ENCODE measurements at places on chromosomes 1 and 21.

GRCh38 chr1:176638713-176639526 is 175.9 kb downstream of the PAPPA2 start:
- no peak for DNase-seq

- DNase-seq, result no peak
Measured at GRCh38 chr1:158020259-158020885, 26.9 kb downstream of the KIRREL1 start.

DNA sequence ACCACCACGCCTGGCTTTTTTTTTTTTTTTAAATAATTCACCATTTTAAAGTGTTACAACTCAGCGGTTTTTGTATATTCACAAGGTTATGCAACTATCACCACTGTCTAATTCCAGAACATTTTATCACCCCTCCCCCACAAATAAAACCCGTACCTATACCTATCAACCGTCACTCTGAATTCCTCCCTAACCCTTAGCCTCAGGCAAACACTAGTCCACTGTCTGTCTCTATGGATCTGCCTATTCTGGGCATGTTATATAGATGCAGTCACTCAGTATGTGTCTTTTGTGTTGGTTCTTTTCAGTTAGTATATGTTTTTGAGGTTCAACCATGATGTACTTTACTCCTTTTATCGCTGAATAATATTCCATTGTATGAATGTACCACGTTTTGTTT is 19.3 kb upstream of the GRHL3 start:
- DNase-seq, result no peak

DNA sequence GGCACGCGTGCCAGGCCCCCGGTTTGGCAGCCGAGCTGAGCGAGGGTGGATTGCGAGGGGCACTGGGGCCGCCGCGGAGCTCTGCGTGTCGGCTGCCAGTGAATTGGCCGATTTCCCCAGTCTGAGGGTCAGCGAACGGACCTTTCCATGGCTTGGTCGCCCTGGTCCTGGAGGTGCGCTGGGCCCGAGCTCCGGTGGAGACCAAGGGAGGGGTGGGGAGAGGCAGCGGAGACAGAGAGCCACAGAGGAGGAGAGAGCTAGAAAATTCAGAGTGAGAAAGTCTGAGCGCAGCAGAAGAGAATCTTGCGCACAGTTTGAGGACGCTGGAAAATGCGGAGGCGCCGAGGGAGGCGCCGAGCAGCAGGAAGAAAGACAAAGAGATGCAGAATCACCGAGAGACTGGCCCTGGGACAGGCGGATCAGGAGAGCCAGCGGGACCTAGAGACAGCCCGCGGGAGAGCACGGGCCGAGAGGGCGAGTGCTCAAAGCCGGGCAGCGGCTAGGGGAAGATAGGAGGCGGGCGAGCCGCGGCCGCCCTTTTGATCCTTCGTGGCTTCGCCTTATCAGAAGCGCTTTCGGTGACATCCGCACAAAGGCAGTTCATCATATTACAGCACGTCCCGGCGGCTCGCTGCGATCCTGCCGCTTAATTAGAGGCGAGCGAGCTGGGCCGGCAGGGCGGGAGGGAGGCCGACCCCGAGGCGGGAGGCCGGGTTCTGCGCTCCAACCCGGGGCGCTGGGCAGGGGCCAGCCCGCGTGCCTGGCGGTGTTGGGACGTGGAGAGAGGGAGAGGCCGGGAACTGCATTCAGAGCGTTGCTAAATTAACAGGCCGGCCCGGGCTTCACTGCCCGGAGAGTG is 12.7 kb downstream of the PAX7 start:
- no peak for DNase-seq

DNA sequence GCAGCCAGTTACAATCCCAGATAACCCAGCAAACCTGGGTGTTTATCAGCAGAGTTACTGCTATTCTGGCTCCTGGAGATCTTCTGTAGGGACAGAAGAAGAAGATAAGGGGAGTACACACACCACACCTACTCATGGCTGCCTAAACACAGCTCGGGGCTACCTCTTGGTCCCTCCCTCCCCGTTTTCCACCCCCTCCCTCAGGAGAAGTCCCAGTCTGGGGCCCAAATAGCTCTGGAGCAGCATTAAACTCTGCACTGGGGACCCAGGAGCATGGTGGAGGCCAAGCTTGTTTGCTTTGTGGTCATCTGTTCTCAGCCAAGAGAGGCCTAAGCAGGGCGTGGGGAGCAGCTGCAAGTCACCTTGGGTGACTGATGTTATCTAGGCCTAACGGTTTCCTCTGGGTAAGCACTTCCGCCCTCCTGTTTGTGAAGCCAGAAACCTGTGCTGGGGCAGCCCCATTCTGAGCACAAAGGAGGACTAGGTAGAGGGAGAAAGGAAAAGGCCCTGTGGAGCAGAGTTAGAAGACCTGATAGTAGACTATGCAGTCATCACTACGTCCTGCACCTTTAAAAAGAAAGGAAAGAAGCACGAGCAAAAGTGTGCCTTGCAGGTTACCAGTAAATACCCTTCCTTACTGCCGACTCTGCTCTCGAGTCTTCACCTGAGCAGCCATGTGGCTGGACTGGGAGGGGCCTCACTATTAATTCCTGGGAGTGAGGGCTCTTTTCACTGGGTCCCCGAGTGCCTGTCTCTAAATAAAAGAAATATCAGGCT is 2.0 kb upstream of the RCSD1 start:
- no peak for DNase-seq

DNA sequence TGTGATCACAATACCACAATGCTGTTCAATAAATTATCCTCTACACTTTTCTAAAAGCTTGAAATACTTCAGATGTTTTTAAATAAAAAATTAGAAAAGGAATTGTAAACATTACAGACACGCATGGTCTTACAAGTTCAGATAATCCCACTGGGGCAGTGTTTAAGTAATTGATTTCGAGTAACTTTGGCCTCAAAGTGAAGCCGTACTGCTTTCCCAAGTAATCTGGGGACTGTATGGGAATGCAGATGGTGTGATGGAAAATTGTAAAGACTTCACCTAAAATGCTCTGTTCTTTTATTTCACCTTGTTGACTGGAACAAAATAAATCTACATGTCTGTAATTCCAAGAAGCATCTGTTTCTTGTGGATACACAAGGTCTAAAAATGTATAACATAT is 401.7 kb upstream of the LYPLAL1 start:
- DNase-seq, result no peak

- DNase-seq, result no peak
Measured at GRCh38 chr1:53535226-53535625, 76.0 kb downstream of the DMRTB1 start.

GRCh38 chr1:119327450-119328155 is 41.0 kb upstream of the HAO2 start:
- no peak for DNase-seq

DNA sequence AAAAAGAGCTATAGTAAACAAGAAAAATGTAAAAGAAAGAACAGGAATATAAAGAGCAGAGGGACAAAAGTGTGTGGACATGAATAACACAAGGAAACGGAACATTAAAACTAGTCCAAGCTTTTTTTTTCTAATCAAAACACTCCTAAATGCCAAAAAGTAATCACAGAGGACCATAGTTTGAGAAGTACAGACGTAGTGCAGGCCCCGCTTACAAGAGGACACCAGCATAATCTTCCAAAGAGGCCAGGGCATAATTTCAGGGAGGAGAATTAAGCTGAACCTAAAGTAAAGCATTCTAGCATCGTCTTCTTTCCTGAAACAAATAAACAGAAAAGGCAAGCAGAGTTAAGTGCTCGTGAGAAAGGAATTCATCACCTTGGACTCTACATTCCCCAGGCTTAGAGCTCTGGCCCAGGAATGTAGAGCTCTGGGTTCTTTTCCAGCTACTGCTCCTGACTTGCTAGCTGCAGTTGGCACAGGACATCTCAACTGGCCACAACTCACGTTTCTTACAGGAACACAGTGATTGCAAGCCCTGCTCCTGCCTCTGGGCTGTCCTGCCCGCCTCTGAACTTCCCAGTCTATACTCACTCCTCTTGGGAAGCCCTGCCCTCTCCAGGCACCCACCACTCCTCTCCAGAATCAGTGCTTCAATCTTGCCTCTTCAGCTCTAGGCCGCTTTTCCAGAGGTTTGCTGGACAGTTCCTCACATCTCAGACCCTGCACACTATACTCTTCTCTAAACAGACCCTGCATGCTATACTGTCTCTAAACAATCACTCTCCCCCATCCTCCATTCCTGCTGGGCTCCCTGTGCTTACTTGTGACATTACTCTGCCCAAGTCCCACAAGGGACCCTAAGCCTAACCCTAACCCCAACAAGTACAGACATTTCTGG is 9.8 kb downstream of the RGS8 start:
- DNase-seq, result no peak

DNA sequence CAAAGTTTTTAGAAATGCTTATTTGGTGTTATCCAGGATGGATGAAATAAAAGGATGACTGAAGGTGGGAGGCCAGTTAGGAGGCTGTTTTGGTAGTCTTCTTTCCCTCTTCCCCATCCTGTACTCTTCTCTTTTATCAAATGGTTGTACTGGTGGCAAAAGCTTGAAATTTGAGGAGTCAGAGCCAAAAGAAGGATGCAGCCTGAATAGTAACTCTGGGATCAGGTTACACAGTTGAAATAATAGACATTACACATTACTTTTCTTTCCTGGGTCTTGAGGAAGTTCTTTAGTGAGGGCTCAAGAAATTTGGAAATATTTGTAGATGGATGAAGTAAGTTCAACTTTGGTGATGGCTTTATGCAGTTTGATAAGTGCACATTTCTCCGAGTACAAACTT is 108.6 kb downstream of the GPR52 start:
- no peak for DNase-seq

- DNase-seq, result no peak
Measured at GRCh38 chr1:51716746-51717145, 99.9 kb downstream of the OSBPL9 start.

DNA sequence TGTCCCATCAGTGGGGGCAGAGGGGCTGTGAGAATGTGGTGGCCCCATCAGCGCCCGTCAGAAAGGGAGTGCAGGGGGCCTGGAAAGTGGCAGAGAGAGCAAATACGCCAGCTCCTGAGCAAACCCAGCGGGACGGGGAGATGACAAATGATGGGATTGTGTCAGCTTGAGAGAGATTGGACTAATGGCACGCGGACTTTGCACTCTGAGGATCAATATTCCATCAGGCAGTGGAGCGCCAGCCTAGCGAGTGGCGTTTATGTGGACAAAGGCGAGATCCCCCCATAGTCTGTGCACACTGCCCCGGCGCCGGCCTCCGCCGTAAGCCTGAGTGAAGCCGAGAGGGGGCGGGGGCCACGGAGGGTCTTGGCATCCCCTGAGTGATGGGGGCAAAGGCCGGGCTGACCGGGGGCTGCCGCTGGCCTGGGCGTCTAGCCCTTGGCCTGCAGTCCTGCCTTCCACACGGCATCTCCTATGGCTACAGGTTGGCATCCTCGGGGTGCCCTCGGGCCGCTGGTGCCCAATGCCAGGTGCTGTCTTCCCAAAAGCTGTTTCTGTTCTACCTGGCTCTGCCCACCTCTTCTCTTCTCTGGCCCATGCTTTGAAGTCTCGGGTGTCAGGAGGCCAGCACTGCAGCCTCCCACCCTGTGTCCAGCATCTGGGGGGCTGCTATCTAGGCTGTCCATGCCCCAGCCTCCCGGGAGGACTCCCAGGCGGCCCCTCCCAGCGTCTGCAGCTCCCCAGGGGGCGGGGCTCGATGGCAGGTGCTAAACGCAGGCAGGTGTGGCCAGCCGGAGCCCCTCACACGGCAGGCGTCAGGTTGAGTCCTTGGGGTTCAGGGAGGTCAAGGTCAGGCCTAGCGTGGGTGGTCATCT is 46.5 kb downstream of the PRDM16 start:
- DNase-seq, result no peak

DNA sequence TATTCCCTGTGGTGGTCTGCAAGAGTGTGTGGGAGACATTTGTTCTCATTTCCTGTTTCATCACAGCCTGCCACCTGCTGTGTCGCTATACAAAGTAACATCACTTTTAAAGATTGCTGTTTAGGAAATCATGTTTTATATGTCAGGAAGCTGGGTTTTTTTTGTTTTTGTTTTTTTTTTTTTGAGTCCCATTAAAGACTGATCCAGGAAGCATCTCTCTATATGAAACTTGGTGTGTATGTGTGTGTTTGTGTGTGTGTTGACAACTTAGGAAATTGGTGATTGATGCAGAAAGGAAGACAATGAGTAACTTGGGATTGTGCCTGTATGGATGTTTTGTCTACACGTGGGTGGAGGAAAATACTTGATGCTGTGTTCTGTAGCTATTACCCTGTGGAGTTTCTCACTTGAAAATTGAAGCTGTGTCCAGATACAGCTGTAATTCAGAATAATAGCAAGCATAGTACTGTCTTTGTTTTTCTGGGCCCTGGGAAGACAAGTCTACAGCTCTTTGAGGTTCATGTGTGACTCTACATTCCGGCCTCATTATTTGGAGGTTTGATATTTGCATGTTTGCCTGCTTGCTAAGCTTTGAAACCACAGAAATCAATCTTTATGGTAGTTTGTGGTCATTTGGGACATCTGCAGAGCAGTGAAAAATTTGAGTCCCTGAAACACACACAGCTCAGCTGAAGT is 47.9 kb downstream of the LAMC1 start:
- DNase-seq, result no peak

DNA sequence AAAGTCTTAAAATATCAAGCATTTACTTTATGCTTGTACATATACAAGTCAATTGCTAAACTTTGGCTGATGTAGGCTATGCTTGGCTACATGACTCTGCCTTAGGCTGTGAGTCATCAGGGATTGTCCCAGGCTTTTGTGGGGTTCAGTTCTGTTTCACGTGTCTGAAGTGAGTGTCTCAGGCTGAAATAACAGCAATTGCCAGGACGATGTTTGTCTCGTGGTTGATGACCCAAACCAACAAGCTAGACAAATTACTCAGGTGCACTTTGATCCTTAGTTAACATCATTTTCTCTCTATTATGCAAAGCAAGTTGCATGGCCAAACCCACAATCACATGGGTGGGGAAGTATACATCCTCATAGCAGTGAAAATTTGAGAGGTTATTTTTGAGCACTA is 410.1 kb downstream of the BRINP3 start:
- DNase-seq, result no peak
